ENCODE measurements at places on chromosomes 6 and 20.
A peak's percentile ranks its signal among the peaks of the same experiment; 100 is the strongest.

DNA sequence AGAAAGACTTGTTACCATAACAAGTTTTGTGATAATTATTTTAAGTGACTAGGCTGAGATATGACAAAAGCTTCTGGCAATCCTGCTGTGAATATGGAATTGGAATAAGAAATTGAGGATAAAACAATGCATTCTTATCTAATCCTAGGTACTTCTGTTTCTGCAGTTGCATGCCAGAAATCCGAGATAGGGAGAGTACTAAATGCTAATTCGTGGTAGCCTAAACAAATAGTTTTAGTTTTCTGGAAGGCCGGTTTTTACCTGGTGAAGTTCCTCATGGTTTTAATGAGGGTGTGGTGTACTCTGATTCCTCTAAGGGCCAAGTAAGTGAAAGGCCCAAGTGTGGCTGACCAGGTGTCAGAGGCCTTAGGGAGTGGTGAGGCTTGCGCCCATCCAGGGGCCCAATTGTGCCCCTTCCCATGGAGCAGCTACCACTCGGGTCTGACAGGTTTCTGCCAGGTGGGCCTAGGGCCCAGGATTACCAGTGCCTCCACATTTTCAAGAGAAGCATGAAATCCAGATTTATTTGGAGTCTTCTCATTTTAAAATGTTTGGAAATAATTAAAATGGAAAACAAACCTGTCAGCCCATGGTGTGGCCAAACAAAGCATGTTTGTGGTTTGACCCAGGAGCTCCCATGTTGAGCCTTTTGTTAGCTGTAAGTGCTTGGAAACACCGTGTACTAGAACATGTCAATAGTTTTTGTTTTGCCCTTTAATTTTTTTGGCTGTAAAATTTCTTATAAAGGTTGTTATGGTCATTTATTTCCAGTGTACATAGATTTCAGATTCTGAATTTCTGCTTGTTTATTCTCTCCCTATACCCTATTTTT lies 6.6 kb downstream of the PLCB4 start:
- DNase-seq, result no peak

DNA sequence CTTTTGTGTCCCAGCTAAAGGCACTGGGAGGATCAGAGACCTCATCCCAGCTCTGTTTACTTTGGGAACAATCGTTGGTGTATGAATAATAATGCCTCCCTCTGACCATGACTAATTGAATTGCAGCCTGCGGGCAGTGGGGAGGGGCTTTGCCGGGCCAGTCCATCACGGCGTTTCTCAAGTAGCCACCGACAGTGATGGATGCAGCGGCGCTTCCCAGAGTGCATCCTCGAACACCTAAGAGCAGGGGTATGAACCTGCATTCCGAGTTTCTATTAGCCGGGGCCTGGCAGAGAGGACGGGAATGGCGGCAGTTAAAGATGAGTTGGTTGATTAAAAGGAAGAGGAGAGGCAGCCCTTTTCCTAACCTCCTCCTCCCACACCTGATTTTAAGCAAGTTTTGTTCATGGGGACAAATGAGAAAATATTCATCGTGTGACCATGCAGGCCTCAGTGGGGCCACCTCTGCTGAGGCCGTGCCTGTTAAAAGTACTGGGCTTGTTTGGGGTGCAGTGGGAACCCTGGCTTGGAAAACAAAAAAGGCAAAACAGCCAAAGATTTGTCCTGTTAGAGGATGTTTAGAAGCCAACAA lies 154.1 kb downstream of the FOXA2 start:
- no peak for DNase-seq

- no peak for DNase-seq
Measured at GRCh38 chr6:168926306-168926705, 327.3 kb downstream of the THBS2 start.

- no peak for DNase-seq
Measured at GRCh38 chr6:166176106-166176505, 8.5 kb upstream of the TBXT start.

- DNase-seq, result no peak
Measured at GRCh38 chr6:34338811-34339210, 53.7 kb downstream of the NUDT3 start.

- no peak for DNase-seq
Measured at GRCh38 chr6:53029761-53030160, 34.7 kb upstream of the GSTA4 start.

GRCh38 chr6:165584541-165584940 lies 78.5 kb downstream of the PDE10A start:
- DNase-seq, result no peak

DNA sequence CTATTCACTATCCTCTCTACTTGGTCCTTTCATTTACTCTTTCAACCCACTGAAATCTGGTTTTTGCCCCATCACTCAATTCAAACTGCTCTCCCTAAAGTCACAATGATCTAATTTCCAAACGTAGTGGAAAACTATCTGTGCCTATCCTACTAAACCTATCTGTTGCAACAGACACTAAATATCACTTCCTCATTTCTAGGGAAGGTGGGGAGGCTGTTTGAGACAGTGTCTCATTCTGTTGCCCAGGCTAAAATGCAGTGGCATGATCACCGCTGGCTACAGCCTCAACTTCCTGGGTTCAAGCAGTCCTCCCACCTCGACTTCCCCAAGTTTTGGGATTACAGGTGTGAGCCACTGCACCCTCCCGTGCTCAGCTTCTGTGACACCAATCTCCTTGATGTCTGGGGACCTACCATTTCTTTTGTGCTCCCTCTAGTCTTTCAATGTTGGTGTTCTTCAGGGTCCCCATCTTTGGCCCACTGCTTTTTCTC lies 8.8 kb downstream of the RANBP9 start:
- no peak for DNase-seq

GRCh38 chr20:12207875-12208274 lies 290.2 kb downstream of the BTBD3 start:
- DNase-seq, result no peak

DNA sequence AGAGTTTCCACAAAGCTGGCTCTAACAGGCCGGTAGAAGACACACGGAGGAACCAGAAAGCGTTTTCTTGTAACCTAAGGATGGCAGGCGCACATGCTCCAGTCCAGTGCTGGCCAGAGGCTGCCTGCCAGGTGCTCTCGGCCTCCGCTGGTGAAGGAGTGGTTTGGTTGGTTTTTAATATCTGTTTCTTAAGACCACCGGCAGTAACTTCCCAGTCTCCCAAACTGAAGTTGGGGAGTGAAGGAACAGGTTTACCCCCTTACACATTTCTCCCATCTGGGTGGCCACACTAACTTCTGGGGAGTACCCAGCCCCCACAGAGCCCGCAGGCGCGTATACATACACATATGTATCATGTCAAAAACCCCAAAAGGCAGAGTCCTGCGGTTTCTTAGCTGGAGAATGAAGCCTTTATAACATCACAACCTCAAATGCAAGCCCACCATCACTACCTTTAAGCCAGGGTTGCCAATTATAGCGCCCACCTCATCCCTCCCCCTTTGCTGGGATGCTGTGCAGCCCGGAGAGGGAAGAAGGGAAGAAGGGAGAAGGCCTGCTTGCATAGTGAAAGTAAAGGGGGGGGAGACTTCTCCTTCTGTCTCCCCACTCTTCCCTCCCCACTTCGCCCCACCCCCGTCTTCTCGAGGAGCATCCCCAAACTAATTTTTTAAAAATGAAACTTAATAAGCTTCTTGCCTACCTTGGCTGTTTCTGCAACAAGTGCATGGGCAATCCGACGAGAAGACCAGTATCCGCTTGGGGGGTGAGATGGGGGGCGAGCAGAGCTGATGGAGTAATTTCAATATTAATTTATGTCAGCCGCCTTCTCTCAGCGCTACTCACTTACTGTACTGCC lies 1.0 kb downstream of the TRERF1 start:
- DNase-seq, result no peak

DNA sequence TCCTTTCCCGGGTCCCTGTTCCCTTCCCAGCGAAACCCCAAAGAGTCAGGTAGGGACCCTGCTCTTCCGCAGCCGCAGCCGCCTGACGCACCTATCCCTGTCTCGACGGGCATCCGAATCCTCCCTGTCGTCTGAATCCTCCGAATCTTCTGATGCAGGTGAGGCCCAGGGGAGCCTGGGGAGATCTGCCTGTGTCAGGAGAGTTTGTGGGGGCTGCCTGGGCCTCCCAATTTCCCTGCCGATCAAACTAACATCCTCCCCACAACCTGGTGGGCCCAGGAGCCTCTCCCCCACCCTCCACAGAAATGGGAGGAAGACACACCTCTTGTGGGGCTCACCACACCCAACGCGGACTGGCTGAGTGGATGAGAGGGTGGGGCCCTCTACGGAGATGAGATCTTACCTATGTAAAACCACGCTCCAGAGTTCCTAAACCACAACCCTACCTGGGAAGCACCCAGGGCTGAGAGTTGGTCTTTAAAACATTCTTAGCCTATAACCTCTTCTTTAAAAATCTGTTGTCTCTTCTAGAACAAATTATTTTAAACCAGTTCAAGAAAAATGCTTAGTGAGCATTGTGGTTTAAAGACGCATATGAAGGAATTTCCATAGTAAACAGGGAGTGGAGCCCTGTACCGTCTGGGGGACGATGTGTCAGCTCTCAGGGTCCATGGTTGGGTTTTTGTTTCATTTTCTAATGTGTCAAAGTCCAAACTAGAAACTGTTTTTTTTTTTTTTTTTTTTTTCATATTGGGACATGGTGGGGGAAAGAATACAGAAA lies 1.7 kb downstream of the CDC25B start:
- no peak for DNase-seq

GRCh38 chr6:128993166-128993565 lies 110.2 kb downstream of the LAMA2 start:
- DNase-seq, result no peak

- no peak for DNase-seq
Measured at GRCh38 chr6:139647841-139648240, 273.4 kb upstream of the CITED2 start.

DNA sequence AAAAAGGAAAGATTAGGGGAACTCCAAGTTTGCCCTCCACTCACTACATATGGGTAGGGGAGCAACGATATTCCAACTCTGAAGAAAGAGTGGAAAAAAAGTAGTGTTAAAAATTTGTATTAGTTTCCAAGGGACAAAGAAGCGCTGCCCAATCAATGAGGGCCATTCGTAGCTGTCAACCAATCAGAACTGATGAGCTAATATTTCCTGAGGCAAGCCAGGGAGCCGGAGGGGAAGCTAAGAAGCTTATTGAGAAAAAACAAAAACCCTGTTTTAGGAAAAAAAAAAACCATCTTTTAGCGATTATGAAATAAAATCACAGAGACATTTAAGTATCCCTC lies 59.5 kb downstream of the TRIM38 start:
- DNase-seq, result peak; percentile 72

- no peak for DNase-seq
Measured at GRCh38 chr6:152220786-152221185, 413.3 kb downstream of the ESR1 start.

- DNase-seq, result peak; percentile 26
Measured at GRCh38 chr20:44056010-44056698, 130.8 kb downstream of the JPH2 start.

GRCh38 chr20:3471397-3472021 lies 691 bp downstream of the ATRN start:
- DNase-seq, result no peak

DNA sequence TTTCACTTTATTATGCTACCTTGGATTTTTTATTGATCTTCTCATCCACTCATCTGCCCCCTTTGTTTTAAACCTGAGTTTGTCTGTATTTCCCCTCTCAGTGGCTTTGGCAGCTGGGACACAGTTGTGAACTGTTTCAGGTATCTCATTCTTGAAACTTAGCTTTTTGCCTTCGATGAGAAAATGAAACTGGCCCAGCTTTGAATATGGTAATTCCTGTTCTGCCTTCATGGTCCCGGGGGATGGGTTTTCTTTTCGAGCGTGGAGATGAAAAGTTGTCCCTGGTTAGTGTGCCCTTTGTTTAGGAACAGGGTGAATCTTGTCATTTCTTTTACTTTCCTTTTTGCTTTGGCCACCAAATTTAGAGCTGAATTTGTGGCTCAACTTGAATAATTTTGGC lies 25.6 kb downstream of the DHX35 start:
- DNase-seq, result no peak

DNA sequence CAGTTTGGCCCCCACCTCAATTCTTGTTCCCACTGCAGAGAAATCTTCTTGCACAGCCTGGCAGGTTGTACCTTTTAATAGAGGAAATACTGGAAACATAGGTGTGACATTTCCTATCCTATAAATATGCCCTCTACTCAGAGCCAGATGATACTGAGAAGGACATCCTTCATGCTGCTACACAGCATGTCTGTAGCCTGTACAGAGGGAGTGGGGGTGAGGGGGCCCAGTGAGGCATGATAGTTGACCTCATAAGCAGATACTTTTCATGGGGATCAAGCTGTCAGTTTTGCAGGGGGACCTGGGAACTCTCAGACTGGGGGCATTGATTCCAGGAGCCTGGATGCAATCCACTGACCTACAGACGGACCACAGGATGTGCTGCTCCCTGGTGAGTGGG lies 96.2 kb upstream of the TOP1 start:
- DNase-seq, result no peak

- no peak for DNase-seq
Measured at GRCh38 chr6:16736856-16737775, 24.1 kb downstream of the ATXN1 start.

GRCh38 chr20:44633872-44634600 lies 17.5 kb downstream of the ADA start:
- DNase-seq, result no peak

GRCh38 chr6:156423829-156424228 lies 353.3 kb upstream of the ARID1B start:
- DNase-seq, result no peak

DNA sequence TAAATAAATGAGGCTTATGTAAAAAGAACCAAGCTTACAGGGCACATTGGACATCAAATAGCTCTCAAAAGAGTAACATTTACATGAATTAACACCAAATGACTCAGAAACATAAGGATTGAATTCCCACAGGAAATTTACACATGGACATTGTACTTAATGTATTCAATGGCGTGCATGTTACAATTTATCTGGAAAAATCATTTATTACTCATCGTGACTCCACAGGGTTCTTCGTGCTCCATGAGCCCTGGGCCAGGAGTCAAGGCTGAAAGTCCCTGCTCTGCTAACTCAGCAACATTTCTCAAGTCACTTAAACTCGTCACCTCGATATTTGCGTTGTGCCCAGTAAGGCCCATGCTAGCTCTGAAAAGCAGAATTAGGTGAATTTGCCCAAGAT lies 158.5 kb downstream of the PHACTR1 start:
- DNase-seq, result no peak

- no peak for DNase-seq
Measured at GRCh38 chr20:13349235-13349604, 128.1 kb downstream of the ISM1 start.

- no peak for DNase-seq
Measured at GRCh38 chr6:126909493-126909892, 209.0 kb upstream of the RSPO3 start.

- no peak for DNase-seq
Measured at GRCh38 chr6:36149476-36149875, 19.2 kb downstream of the MAPK13 start.

DNA sequence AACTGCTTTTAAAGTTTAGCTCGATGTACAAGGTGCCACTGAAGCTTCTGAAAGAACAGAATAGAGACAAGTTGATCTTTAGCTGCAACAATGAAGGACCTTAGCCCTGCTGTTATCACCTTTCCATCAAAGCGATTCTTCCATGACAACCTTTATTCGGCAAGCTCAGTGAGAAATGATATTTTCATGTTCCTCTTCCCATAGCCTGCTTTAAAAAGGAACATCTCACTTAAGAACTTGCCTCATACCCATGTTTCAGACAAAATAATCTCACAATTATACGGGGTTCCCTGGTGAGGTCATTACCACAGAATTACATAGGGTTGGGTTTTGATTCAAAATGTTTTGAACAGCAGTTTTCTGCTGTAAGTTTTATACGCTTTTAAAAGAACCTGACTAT lies 264.2 kb downstream of the THBS2 start:
- DNase-seq, result no peak
